Pons (tissue), 1 donor: ENCODE measurements at places on chromosomes 3 and 15.
A peak's percentile ranks its signal among the peaks of the same experiment; 100 is the strongest.

- DNase-seq = no peak
These were observed 112.3 kb downstream of the NR1I2 start for GRCh38 chr3:119894195-119894594.

DNA sequence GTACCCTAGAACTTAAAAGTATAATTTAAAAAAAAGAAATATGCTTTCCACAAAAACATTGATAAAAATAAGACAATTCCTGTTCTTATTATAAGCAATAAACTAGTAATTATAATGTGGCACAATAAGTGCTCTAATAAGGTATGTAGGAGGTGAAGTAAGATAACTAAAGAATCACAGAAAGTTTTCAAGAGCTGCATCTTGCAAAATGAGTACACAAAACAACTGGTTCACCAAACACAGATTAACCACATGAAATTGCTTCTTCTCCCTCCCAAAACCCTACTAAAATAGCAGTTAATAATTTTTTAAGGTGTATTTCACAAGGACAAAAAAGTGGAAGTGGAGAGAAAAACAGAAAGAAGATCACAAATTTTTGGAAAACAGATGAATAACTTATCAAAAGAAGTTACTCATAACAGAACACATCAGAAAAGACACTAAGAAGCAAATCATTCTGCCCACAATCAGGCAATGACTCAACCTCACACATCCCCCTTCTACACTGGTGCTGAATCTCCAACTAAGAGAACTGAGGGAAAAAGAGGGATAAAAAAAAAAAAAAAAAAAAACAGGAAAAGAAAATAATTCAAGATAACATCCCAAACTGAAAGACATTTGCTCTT, 64.2 kb downstream of the TBC1D5 start:
- DNase-seq = no peak

GRCh38 chr3:13251166-13251903, 168.8 kb downstream of the NUP210 start:
- no peak for DNase-seq

GRCh38 chr3:50340448-50341329, at the start of gene RASSF1:
RASSF1 (minus strand) TSS chr3:50340836; CDS start chr3:50340805, 31 bp downstream.
- DNase-seq = no peak

- no peak for DNase-seq
These were observed 36.0 kb downstream of the THBS1 start for GRCh38 chr15:39616731-39617455.

GRCh38 chr15:76165951-76166350, 106.2 kb downstream of the TMEM266 start:
- no peak for DNase-seq

- no peak for DNase-seq
These were observed 36.1 kb downstream of the TRANK1 start for GRCh38 chr3:36908647-36909180.

GRCh38 chr3:14405360-14406238, 3.2 kb downstream of the SLC6A6 start:
- no peak for DNase-seq

DNA sequence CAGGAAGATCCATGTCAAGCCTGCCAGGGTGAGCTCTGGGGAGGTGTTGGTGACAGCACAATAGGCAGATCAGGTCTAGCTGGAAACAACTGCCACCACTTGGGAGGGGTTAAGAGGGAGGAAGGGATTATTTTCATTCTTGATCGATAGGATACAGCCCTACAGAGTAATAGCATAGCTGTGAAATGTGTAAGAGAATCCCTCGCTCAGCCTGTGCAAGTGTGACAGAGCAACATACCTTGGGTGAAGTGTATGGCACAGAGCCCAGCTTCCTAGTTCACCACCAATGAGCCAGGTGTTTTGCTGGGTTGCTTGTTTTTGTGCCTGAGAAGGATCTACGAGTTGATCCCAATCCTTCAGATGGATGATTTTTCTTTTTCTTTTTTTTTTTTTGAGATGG, 9.2 kb upstream of the DCUN1D1 start:
- no peak for DNase-seq

- DNase-seq = peak; percentile 91
These were observed 530.7 kb downstream of the ZIC1 start for GRCh38 chr3:147939839-147940238.

DNA sequence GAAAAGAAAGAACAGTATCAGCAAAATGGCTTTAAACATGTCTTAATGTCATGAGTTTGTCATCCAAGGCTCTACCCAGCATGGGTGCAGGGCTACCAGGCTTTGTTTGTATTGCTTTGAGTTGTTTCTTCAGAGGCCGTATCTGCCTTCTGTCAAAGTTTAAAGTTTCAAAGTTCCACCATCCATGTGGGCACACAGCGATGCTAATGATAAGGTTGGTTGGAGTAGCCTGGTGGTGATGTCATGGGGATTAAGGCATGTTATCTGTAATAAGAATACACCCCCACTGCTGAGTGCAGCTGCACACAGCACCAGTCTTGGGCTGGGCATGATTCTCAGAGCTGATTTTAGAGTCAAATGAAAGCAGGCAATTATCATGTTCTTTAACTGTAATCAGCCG, 72.0 kb upstream of the LRTM1 start:
- DNase-seq = no peak

GRCh38 chr3:126117212-126117611, 33.3 kb upstream of the SLC41A3 start:
- no peak for DNase-seq

DNA sequence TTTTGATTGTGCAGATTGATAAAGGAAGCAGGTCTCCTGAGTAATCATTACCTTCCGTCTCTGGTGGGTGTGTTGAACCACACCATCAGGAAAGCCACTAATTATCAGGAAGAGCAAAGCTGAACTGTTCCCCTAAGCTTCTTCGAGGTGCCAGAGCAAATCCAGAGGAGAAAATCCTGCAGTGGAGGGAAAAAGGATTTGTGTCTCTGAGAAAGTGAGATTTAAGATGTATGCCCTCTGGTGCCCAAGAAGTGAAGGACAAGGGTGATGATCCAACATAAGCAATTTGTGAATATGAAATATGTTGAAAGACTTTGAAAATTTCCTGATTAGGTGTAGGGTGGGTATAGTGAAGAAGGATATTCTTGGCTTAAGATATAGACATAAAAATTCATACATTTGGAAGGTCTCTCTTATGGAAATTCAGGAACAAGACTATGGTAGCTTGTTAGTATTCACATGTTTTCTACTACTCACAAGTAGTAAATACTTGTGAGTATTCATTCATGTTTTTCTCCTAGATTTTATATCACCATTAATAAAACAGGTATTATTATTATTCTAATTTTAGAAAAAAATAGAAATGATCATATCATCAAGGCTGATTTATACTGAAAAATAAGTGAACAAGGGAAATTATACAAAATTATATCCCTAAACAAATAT, 34.8 kb downstream of the COMMD2 start:
- DNase-seq = peak; percentile 78

DNA sequence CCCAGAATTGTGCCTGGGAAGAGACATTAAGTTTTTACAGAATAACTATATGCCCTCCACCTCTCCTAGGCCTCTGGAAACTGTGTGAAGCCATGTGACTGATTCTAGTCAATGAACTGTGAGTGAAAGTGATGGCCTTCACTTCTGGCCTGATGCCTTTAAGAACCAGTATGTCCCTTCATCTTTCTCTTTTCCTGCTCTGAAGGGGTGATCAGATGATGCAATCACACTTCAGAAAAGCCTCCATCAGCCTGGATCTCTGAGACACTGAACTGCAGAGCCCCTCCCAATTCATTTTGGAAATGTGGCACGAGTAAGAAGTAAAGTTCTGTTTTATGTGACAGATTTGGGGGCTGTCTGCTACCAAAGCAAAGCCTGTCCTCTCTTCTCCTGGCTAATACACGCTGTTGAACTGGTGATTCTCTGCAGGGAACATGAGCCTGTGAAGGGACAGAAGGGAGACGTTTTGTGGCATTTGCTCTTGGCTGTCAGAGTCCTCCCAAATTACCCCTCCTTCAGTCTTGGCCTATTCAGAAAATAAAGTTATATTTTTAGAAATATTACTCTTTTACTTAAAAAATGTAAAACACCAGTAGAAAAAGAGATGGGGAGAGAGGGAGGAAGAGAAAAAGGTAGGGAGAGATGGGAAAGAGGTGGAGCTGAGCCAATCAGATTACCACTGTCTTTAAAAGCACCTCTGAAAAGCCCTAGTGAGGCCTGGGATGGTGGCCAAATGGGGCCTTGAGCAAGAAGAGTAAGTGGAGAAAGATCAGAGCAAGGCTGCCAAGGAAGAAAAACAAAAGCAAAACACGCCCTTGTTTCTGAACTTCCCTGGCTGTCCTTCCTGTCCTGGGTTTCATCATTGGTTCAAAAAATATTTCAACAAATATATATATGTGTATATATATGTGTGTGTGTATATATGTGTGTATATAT, 40.9 kb upstream of the RYK start:
- DNase-seq = no peak

- DNase-seq = no peak
These were observed 8.1 kb downstream of the GFM1 start for GRCh38 chr3:158652463-158652862.

DNA sequence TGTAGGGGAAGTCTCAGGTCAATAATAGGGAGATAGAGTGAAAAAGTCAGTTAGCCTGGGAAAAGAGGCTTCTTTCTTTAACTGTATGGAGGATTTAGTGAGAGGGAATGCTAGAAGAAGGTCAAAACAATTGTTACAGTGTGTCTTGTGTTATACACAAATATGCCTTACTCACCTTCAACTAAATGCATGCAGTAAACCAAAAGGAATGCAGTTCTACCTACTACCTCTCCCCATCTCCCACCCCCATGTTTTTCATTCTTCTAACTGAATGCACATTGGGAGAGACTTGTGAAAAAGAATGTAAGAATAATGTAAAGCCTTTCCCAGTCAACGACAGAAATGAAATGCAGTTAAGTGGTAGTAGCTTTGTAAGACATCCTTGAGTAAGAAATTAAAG, 33.8 kb downstream of the CCDC66 start:
- no peak for DNase-seq

- DNase-seq = no peak
These were observed 4.8 kb downstream of the PAQR9 start for GRCh38 chr3:142958707-142959106.

- no peak for DNase-seq
These were observed 140.4 kb upstream of the MBNL1 start for GRCh38 chr3:152128356-152128755.
